ENCODE measurements at places on chromosomes 11 and 22. TPM values are rescaled to one million over a fixed set of nuclear protein-coding genes. Genes with fewer than 3 reads are reported as not detected.

Gene MDK
- total RNA-seq, result 252 TPM

Gene NAALAD2
- not detected for total RNA-seq

DNA sequence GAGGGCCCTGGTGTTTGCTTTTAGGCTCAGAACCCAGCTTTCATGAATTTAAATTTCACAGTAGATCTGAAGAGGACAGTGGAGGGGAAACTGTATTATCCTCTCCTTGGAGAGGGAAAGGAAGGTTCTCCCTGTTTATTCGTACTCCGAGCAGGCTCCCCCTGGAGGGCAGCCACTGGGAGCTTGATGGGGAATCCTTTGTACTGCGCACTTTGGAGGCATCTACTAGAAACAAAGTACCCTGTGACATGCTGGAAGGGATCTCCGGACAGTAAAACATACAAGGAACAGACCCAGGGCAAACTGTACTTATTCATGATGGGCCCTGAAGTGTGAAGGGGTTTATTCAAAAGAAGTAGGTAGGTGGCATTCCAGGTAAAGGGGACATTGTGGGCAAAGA, 27.2 kb downstream of the NAV2 start:
- no peak for DNase-seq

GRCh38 chr11:12840871-12841660, 166.8 kb downstream of the TEAD1 start:
- no peak for DNase-seq

Gene GALNT18
- 8.6 TPM for total RNA-seq

GRCh38 chr11:63872800-63873197, 33.9 kb downstream of the MARK2 start:
- DNase-seq, result no peak

DNA sequence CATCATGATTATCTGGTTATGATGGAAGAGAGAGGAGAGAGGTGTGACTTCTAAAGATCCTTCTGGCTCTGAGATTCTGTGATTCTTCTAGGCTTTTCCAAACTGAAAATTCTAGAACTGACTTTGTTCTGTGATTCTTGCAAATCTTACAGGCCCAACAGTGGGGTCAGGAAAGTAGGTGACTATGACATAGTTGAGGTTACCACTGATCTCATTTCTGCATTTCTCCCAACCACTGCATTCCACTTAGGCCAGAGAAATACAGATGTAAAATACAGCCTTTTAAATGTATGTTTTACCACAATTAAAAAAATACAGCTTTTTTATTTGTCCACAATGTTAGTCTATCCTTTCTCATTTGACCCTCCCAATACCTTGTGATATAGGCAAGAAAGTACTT, 83.7 kb downstream of the STIM1 start:
- no peak for DNase-seq

- DNase-seq, result no peak
Observed at GRCh38 chr22:42336527-42337227, 66.2 kb upstream of the TCF20 start.

GRCh38 chr11:110176366-110177085, 83.3 kb downstream of the ZC3H12C start:
- no peak for DNase-seq

DNA sequence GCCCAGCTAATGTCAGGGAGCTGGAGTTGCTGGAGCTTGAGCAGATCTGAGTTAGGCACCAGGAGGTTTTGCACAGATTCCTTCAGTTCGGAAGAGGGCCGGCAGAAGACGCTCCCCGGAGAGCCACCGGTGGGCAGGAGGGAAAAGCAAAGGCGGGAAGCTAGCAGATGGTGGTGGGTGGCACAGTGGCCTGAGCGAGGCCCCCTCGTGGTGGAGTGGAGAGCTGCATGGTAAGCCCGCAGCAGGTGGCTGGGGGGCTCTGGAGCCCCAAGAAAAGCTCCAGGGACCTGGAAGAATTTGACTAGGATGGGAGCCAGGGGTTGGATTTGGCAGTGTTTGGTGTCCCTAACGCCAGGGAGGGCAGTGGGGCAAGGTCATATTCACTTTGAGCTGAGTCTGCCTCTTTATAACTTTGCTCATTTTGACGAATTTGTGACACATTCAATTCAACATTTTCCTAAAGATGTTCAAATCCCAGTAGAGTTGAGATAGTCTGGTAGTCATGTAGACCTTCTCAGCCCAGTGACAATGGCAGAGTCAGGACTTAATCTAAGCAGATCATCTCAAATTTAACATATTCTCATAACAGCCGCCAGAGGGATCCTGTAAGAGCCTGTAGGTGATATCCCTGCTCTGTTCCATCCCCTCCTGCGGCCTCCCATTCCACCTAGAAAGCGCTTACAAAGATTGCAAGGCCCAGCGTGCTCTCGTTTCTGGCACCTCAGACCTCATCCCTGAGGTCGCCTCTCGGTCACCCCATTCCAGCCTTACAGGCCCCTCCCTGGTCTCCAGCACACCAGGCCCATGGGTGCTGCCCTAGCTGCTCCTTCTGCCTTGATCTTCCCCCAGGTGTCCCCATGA, 57.9 kb downstream of the TRIM29 start:
- DNase-seq, result no peak

DNA sequence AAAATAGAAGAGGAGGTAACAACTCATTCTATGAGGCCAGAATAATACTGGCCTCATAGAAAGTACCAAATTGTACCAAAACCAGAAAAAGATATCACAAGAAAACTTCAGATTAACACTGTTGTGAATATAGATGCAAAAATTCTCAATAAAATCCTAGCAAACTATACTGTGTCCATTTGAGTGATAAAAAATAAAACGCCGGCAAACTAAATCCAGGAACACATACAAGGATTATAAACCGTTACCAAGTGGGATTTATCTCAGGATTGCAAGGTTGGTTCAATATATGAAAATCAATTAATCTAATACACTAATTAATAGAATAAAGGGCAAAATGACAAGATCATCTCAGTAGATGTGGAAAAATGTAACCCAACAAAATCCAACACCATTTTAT, 23.6 kb upstream of the FBXO3 start:
- no peak for DNase-seq

DNA sequence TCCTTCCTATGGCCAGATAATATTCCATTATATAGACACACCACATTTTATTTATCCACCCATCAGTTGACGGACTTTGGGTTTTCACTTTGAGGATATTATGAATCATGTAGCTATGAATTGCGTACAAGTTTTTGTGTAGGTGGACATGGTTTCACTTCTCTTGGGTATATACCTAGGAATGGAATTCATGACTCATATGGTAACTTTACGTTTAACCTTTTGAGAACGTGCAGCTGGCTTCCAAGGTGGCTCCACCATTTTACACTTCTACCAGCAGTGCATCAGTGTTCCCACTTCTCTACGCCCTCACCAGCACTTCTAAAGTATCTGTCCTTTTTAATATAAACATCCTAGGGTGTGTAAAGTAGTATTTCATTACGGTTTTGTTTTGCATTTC, 112.0 kb downstream of the PLEKHA7 start:
- no peak for DNase-seq

- DNase-seq, result no peak
Observed at GRCh38 chr11:116285026-116285425, 487.8 kb downstream of the BUD13 start.

Gene PLAAT5
- not detected for total RNA-seq

Gene APOA4
- total RNA-seq, result not detected

Gene MMP10
- not detected for total RNA-seq

GRCh38 chr22:36356708-36357624, 30.8 kb downstream of the MYH9 start:
- DNase-seq, result no peak

- DNase-seq, result no peak
Observed at GRCh38 chr11:69122326-69122629, 33.5 kb upstream of the SMIM38 start.

Gene SERHL2
- 1.6 TPM for total RNA-seq

- DNase-seq, result no peak
Observed at GRCh38 chr11:111357150-111358037, 21.7 kb downstream of the POU2AF1 start.

GRCh38 chr22:45642986-45643385, 28.6 kb upstream of the ATXN10 start:
- no peak for DNase-seq

Gene SLC25A18
- 3.9 TPM for total RNA-seq

DNA sequence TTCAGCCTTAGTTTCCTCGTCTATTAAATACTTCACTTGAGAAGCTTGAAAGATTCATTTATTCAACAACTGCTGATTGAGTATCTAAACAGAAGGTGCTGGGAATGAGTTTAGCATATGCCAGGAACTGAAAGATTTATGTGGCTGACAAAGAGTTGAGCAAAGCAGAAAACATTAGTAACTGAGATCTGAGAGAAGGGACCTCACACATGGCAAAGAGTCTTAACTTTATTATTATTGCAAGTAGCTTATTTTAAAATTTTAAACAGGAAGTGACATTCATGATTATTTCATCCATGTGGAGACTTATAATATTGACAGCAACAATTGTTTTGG, 133.6 kb downstream of the CASP12 start:
- DNase-seq, result no peak
